ENCODE measurements at places on chromosomes 7 and 10. TPM values are rescaled to one million over a fixed set of nuclear protein-coding genes. Genes with fewer than 3 reads are reported as not detected.

GRCh38 chr7:43470110-43470509 lies 112.8 kb upstream of the STK17A start:
- no peak for DNase-seq

DNA sequence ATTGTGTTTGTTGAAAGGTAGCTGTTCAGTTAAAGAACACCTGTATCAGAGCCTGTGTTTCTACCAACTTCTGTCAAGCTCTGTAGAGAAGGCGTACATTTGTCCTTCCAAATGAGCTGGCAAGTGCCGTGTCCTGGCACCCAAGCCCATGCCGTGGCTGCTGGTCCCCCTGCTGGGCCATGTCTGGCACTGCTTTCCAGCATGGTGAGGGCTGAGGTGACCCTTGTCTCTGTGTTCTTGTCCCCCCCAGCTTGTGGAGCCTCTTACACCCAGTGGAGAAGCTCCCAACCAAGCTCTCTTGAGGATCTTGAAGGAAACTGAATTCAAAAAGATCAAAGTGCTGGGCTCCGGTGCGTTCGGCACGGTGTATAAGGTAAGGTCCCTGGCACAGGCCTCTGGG lies 154.9 kb downstream of the EGFR start:
- no peak for DNase-seq

Gene WEE2
- not detected for polyA plus RNA-seq

Gene FAM3C
- 60.8 TPM for polyA plus RNA-seq

DNA sequence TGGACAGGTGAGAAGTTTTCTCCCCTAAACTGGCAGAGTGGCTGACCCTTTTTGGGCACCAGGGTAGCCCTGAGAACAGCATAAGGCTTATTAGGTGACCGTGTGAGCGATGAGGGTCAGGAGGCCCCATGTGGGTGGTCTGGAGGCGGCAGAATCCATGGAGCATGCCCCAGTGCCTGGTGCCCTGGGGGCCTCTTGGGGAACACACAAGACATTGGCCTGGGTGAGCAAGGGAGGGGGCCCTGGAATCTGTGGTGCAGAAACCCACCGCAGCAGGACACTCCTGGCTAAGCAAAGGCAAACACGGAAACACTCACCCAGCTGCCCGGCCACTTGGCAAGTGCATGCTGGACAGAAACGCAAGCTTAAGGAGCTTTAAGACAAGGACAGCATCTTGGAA lies 29.5 kb downstream of the YKT6 start:
- no peak for DNase-seq

GRCh38 chr10:16816830-16817124 lies 447 bp downstream of the RSU1 start:
- DNase-seq, result no peak

GRCh38 chr10:101493782-101494281 lies 94.2 kb downstream of the POLL start:
- no peak for DNase-seq

DNA sequence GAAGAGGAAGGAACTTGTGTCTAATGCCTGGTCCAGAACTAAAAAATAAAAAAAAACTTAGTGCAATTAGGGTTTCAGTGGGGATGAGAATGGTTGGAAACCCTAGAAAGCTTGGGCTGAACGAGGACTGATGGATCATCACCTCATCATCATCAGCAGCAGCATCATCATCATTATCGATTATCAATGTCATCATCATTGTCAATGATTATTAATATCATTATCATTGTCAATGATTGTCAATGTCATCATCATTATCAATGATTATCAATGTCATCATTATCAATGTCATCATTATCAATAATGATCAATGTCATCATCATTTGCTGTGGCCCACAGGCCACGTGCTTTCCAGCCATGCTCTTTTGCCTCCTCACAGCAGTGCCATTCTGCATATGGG lies 952.0 kb upstream of the ZNF722 start:
- no peak for DNase-seq

Gene IRF5
- polyA plus RNA-seq, result 1.3 TPM

DNA sequence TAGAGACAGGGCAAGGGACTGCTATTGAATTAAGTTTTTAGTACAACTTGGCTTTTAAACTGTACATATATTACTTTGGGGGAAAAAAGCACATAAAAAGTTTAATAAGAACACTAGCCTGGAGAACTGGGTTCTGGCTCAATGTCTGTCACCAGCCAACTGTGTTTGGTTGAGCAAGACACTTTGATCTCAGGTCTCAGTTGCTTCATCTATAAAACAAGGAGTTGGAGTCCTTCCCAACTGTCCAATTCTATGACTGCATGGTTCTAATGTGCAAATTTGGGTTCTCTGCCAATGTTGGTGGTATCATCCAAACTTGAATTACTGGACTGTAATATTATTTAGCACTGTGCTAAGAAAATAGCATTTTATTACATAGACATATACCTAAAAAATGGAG lies 50.3 kb downstream of the ATXN7L1 start:
- no peak for DNase-seq

Gene ASAH2
- 0.39 TPM for polyA plus RNA-seq

Gene SLC13A1
- not detected for polyA plus RNA-seq

- no peak for DNase-seq
These were observed 318.2 kb upstream of the CELF2 start for GRCh38 chr10:10699427-10699826.

DNA sequence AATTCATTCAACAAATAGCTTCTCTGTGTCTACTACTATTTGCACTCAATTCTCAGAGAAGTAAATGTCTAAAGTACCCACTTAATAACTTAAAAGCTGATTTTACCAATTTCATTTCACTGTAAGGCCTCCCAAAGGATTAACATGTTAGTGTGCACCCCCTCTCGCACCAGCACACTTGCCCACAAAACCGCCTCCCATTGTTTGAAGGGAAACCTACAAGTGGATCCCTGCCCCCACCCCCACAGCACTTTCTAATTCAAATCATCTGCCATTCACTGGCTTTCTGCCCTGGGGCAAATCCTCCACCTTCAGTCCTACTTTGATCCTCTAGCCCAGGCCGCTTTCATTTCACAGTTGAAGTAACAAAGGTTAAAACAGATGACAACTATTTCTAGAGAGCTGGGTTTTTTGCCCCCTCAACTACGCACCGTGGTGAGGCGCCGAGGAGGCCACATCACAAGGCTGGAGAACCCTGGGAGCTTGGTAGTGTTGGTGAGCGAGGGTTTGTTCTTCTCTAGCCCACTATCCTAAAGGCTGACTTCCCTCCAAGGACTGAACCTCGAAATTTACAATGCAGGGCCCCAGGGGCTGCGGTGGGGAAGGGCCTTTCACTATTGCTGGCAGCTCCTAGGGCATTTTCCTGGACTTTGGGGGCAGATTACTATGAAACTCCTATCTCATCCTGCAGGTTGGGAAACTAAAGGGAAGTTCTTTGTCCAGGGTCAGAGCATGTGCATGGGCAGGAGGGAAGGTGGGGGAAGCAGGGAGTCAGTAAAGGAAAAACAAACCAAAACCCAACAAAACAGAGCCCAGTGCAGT lies 517.4 kb upstream of the ZMIZ1 start:
- no peak for DNase-seq

Data from heart right ventricle (tissue), 16 donors.